ENCODE measurements at places on chromosomes 11 and 22.

DNA sequence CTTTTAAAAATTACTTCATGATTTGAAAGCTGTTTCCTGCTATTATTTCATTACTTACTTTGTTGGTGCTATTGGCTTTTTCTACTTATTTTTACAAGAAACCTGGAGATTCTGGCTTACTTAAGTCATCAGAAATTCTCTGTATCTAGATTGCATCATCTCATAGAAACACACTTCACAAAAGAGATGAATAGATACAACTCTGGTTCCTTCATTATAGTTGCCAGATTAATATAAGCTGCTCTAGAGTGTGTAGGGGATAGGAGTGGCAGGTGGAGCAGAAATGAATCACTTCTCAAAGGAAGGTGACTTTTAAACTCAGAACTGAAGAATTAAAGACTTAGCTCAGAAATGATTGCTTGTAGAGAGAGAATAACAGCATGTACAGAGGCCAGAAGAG lies 20.0 kb downstream of the CYP2R1 start:
- DNase-seq = no peak

DNA sequence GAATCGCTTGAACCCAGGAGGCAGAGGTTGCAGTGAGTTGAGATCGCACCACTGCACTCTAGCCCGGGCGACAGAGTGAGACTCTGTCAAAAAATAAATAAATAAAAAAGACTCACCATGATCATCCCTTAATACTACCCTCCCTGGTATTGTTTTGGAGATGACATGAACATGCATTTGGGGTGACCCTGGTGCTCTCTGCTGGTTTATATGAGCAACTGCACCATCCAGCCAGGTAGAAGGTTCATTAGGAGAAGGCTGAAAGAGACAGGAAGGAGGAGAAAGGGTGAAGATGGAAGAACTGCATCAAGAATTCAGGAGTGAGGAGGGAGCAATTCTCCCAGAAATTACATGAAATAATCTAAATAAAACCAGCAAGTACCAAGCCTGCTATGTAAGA lies 37.8 kb downstream of the SLC5A1 start:
- DNase-seq = peak; percentile 38

DNA sequence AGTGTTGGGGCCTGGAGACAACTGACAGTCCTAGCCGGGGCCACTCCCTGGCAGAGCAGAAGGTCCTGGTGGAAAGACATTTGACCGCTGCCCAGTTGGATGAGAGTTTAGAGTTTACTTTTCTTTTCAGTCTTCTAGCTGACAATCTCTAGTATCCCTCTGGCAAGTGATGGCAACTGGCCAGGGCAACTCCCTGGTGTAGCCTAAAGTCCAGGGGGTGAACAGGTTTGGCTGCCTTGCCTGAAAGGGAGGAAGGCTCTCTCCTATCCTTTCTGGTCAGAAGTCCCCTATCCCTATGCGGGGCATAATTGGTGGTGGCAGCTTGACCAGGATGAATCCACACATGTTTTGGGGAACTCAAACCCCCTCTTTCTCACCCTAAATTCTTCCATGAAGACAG lies 16.8 kb upstream of the MSANTD2 start:
- no peak for DNase-seq

- DNase-seq = no peak
Observed at GRCh38 chr11:107819361-107820014, 39.1 kb downstream of the SLC35F2 start.

DNA sequence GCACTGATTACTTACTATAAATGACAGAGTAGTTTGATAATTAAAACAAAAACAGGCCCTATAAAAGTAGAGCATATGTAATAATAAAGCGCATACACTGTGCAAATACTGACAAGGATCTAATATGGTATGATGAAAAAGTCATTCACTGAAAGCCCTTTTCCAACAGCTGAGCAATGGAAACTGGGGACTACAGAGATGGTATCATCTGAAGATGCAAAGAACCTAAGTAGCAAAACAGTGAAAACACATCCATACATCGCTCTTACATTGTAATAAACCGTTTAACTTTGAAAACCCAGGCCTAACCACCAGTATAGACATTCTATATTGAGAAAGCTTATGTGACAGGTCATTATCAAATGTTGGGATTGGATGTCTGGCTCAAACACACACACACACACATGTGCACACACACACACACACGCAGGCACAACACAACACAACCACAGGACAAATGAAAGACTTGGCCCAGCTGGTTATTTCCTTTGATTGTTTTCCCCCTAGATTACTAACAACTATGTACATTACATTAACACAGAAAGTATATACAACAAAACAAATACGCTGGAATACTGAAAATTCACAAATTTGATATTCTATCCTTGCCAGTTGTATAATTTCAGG lies 119.5 kb downstream of the APOL5 start:
- no peak for DNase-seq

All from NCI-H1436 (cell line).